ENCODE measurements at places on chromosomes 13 and 19.

DNA sequence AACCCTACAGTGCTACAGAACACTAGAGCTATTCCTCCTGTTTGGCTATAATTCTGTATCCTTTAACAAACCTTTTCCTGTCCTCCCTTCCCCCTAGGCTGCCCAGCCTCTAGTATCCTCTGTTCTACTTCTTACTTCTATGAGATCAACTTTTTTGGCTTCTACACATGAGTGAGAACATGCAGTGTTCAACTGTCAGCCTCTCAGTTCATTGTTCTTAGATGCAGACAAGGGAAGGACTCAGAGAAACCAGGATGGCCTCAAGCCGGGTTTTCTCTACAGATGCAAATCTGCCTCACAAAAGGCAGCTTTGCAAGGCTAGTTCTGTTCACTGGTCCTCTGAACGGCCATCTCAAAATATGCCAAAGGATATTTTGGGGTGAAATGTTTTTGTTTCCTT is 18.4 kb downstream of the AMER2 start:
- no peak for DNase-seq

GRCh38 chr19:48511800-48512503 is at the start of gene LMTK3:
TSS of gene LMTK3 (minus strand) at chr19:48511835. CDS start at chr19:48511576, 259 bp downstream.
- DNase-seq: peak; percentile 93

- DNase-seq: no peak
Observed at GRCh38 chr19:54667217-54667616, 4.4 kb downstream of the LILRB4 start.

DNA sequence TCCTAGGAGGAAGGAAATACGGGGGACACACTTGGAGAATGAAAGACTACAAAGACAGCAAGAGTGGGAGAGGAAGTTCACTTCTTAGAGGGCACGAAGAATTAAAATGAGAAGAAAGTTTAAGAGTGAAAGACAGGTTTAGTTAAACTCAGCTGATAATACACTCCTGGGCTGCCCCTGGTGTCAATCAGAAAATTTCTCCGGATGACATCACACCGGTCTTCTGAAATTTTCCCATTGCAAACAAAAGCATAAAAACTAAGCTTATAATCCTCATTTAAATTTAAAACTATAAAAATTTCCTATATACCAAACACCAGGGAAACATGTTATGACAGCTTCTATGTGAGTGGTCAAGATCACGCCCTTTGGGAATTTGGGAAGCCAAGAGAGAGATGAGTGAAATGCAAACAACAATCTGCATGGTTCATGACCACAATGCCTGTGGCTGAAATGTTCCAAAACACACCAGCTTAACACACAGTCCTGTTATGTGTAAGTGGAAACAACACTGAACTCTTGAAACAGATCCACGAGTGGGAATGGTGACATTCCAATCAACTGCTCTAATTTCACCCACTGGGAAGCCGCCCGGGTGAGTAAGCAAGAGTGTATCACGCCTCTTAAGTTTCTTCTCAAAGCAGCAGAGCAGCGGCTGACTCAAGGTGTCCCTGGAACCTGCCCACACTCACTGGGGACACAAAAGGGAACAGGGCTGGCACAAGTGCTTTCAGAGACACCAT is 49.0 kb downstream of the BRD4 start:
- DNase-seq: peak; percentile 17

DNA sequence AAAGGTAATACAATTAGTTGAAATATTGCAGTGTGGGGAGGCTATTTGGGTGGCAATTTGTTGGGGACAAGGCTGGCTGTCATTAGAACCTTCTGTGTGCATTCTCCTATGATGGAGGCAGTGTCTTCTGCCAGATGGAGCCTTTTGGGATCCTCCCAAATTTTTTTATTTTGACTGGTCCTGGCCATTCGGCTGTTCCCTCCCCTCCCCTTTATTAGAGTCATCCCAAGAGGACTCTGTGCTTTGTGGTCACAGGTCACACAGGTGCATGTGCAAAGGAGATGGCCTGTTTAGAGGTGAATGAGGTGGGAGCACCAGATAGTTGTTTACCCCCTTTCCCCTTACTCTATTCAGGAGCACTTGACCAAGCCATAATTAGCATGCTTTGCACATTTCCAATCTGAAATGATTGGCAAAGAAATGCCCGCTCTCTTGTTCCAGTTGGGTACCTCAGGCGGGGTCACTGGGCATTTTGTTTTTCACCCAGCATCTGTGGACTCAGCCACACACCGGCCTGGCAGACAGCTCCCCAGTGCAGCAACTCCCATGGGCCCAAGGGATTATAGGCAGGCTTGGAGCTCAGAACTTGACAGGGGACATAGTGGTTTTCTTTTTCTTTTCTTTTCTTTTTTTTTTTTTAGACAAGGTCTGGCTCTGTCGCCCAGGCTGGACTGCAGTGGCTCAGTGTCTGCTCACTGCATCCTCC is 19.8 kb downstream of the GATAD2A start:
- no peak for DNase-seq

All from CD4-positive, alpha-beta T cell treated with Interleukin-6 for 4 hours (primary cell).